Putamen (tissue), 1 donor: ENCODE measurements at places on chromosomes 16 and 17.

DNA sequence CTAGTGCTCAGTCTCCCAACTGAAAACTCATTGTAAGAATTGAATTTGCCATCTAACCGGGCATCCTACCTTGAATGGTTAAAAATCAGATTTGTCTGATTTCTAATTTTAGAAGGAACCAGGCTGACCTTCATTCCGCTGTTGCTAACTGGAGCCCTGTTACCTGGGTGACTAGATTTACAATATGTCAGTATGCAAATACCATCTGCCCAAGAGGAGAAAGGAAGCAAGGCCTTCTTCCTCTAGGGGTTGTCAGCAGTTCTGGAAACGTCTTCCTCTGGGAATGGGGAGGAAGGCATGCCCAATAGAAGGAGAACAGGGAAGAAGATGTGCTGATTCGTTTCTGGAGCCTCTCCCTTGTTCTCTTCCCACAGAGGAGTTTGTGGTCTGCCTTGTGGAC, 137.9 kb downstream of the PITPNC1 start:
- no peak for DNase-seq

DNA sequence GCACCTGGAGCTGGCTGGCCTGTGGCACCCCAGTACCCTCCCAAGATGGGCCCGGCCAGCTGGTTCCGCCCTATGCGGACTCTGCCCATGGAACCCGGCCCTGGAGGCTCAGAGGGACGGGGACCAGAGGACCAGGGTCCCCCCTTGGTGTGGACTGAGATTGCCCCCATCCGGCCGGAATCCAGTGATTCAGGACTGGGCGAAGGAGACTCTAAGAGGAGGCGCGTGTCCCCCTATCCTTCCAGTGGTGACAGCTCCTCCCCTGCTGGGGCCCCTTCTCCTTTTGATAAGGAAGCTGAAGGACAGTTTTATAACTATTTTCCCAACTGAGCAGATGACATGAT, 12.0 kb downstream of the TBX21 start:
- no peak for DNase-seq

GRCh38 chr17:1367351-1367745, 32.7 kb downstream of the YWHAE start:
- DNase-seq, result no peak

DNA sequence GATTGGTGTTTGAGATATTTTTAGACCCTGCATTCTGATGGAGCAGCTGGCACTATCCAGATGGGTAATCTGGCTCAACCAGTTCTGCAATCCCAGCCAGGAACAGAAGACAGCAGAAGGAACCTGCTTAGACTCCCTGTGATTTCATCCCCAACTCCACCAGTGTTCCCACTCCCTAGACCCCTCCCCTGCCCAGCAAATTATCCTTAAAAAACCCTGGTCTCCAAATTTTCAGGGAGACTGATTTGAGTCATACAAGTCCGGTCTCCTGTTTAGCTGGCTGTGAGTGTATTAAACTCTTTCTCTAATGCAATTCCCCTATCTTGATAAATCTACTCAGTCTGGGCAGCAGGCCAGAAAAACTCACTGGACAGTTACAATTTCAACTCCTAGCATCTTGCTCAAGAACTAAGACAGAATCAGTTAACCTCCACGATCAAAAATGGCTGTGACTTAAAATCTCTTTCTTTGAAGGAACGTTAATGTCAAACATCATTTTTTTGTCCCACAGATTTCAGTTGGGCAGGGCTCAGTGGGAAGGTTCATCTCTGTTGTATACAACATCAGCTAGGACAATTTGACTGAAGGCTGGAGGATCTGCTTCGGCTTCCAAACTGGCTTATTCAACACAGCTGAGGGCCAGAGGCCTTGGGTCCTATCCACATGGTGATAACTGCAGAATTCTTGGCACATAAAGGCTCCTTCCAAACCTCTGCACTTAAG, 4.9 kb upstream of the RBL2 start:
- no peak for DNase-seq

DNA sequence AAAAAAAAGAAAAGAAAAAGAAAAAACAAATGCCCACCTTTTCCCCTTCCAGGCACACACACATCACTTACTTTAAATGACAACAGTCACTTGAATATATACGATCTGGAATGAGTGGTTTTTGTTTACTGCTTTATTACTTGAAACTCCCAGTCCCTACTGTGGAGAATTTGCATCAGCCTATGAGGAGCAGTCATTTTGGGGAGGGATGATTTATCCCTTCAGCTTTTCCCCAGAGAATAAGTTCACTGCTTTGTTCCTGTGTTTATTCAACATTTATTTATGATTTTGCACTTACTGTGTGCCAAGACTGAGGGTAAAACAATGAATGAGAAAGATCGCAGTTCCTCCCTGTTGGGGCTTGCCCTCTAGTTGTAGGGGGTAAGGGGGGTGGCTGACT, 4.7 kb upstream of the ZNF423 start:
- DNase-seq, result no peak

DNA sequence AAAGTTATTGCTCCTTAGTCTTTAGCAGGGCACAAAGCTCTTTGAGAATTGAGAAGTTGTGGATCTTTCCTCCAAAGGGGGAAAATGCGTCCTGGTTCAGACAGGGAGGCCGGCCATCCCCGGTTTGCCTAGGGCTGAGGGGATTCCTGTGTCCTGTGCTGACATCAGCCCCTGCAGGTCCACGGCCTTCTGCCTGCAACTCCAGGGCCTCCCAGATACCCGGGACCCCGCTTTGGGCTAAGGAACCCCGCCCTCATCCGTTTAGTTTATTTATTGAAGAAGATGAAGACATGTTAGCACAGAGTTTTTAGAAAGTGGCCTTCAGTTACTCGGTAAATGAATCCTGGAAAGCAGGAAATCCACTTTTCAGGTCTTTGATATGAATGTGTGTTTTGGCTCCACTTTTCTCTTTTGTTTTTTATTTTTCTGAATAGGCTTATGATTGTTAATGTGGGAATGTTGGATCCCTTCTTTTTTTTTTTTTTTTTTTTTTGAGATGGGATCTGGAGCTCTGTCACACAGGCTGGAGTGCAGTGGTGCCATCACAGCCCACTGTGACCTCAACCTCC, 65.6 kb downstream of the CRISPLD2 start:
- DNase-seq, result no peak

- DNase-seq, result no peak
These were observed 23.3 kb downstream of the TBCD start for GRCh38 chr17:82775001-82775823.

GRCh38 chr17:55625521-55625920, 97.1 kb downstream of the TMEM100 start:
- DNase-seq, result no peak

DNA sequence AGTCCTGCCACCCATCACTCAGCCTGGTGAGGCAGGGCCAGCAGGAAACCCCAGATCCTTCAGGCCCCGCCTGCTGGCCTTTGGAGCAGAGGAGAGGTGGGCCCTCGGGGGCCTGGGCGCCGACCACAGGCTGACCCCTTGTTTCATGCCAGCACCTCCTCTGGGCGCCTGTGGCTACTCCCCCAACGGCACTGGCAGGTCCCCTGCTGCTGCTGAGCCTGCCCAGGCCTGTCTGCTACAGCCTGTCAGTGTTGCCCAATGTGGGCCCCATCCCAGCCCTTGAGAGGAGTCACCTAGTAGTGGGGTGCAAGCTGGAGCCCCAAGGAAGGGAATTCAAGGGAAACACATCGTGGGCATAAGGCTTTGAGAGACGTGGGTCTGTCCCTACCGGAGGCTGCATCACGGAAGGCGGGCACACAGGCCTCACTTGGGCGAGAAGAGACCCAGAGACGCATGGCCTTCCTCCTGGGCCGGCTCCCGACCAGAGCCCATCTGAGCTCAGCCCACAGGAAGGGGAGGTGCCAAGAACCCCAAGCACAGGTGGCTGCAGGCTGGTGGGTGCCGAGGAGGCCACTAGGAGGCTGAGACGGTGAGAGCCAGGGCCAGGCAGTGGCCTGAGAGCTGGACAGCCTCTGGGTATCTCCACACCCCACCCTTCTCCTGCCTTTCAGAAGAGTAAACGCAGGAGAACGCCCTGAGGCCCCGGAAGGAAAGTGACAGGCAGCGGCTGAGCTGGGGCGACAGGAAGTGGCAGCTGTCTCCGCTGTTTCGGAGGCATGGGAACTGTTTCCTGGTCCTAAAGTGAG, 8.0 kb upstream of the FASN start:
- DNase-seq, result no peak

DNA sequence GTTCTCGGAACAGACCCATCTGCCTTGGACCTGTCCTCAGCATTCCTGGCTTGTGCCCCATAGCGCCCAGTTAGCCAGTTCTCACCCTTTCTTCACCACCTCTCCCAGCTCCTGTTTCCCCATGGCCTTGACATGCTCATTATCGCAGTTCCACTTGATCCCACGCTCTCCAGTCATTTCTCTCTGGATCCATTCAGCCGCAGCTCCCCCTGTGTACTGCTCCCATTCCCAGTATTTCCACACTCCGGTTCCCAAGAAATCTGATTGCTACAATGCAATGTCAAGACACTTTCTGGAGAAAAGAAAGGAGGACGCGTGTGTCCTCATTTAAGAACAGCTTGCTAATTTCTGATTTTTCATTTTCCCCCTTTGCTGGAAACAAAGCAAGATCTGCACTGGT, 55.4 kb downstream of the TMEM186 start:
- DNase-seq, result no peak

GRCh38 chr16:2854700-2855309, 3.2 kb downstream of the PRSS22 start:
- DNase-seq, result no peak

DNA sequence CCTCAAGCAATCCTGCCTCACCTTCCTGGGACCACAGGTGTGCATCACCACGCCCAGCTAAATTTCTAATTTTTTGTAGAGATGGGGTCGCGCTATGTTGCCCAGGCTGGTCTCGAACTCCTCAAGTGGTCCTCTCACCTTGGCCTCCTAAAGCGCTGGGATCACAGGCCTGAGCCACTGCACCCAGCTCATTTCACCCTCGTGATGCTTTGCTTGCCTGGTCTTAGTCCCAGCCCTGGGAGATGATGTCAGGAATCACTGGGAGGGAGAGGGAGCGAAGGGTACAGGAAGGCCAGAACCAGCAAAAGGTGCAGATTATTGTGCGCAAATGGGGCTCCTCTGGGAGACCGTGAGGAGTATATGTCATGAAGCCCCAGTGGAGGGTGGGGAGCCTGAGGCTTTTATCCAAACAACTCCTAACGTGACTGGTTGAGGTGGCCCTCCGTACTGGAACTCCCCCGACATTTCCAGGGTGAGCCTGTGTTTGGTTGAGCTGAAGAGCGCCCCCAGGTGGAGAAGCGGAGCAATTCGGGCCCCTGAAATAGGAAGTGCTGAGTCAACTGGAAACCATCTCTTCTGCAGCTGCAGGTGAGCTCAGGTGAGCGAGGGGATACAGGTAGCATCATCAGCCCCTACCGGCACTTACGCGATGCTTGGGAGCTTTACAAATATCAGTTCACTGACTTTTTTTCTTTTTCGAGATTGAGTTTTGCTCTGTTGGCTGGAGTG, 41.2 kb upstream of the HAPSTR1 start:
- no peak for DNase-seq

DNA sequence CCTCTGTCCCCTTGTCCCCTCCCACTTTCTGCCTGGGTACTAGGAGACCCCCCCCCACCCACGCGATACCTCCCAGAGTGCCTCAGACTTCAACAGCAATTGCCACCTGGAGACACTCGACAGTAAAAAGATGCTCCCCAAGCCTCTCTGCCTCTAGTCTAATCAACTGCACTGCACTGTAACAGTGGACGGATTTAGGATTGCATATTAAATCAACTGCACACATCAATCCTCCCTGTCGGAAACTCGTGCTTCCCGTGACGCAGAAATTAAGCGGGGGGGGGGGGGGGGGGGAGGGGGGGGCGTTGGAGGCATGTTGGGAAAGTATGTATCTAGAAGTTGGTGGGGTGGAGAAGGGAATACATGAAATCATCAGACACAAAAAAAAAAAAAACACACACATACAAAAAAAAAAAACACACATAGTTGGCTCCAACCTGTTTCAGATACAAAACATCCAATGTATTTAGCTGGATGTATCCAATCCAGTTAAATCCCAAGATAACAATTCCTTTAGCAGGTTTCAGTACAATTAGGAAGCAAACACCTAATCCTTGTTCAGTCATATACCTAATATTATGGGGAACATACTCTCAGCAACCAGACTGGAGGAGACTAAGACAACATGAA, 29.7 kb downstream of the FAM222B start:
- DNase-seq, result no peak
